HuH-7 (cell line): ENCODE measurements at places on chromosomes 2 and 18.

- DNase-seq, result no peak
Measured at GRCh38 chr18:70432804-70433400, 144.1 kb downstream of the SOCS6 start.

- no peak for DNase-seq
Measured at GRCh38 chr2:62409442-62409841, 96.6 kb downstream of the TMEM17 start.

GRCh38 chr2:233940376-233941276 is 23.5 kb downstream of the TRPM8 start:
- DNase-seq, result no peak

DNA sequence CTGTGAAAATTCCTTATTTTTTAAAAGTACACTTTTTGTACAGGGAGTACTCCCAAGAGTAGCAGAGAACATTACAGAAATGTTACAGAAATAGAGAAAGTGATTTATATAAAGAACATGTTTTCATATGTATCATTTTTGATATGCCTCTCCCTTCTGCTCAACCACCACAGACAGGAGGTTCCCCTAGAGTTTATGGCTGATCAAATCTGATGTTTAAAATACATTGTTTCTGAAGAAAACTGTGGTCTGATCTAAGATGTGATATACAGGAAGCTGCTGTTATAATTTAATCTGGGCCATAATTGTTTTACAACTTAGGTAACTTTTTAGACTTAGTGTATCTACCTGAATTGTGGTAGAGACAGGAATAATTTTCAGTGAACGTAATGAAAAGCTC is 37.0 kb downstream of the STAT4 start:
- DNase-seq, result no peak

GRCh38 chr2:35462226-35462998 is 893.2 kb upstream of the CRIM1 start:
- DNase-seq, result no peak

- no peak for DNase-seq
Measured at GRCh38 chr2:138536302-138536701, 34.7 kb downstream of the SPOPL start.

DNA sequence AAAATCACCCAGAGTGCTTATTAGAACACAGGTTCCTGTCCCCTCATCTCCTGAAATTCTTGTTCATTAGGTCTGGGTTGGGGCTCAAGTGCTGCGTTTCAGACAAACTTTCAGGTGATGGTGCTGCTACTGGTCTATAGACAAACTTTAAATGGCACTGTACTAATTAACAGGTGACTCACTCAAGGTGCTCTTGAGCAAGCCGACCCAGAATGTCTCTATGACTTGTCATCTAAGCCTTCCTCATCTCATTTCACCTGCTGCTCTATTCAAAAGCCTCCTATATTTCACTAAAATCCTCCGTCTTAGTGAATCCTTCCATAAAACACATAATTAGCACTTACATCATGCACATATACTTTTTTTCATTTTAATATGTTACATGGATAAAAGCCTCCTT is 29.9 kb upstream of the STK39 start:
- DNase-seq, result no peak

DNA sequence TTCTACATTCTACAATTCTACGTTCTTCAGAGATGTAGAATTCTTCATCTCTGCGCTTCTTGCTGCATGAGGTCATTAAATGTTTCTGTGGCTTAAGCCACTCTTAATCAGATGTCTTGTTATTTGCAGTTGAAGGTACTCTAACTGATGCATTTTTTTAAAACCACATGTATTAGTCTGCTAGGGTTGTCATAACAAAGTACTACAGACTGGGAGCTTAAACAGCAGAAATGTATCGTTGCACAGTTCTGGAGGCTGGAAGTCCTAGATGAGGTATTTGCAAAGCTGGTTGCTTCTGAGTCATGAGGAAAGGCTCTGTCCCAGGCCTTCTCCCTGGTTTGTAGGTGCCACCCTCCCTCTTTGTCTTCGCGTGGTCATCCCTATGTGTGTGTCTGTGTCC is 176.3 kb upstream of the GLI2 start:
- DNase-seq, result no peak

- DNase-seq, result no peak
Measured at GRCh38 chr2:95354469-95354901, 48.0 kb upstream of the FAHD2A start.

- no peak for DNase-seq
Measured at GRCh38 chr18:3442919-3443318, 7.1 kb upstream of the TGIF1 start.

GRCh38 chr2:99863236-99863902 is 279.0 kb downstream of the AFF3 start:
- no peak for DNase-seq

DNA sequence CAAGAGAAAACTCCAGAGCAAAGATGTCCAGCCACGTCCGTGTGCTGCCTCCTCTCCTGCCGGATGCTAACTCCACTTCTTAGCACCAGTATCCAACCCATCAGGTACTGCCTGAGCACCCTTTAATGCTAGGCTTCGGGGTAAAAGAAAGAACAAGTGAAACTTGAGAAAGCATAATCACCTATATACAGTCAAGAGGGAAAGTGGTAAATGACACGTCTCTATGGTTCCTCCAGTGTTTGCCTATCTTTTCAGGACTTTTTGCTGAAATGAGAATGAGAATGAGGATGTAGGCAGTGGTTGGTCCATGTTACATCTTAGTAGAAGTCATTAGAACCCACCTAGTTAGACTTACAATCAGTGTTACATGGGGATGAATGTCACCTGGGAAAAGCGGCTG is 47.9 kb downstream of the EPHA4 start:
- DNase-seq, result no peak

DNA sequence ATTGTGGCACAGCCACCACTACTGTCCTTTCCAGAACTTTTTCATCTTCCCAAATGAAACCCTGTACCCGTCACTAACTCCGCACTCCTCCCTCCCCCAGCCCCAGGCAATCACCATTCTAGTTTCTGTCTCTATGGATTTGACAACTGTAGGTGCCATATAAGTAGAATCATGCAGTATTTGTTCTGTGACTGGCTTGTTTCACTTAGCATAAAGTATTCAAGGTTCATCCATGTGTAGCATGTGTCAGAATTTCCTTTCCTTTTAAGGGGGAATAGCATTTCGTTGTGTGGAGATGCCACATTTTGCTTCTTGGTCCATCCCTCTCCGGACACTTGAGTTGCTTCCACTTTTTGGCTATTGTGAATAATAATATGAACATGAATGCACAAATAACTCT is 842 bp upstream of the CKAP2L start:
- DNase-seq, result no peak

GRCh38 chr2:34229998-34230397 is 630.9 kb upstream of the FAM98A start:
- no peak for DNase-seq

GRCh38 chr2:178909507-178909906 is 102.3 kb upstream of the TTN start:
- DNase-seq, result no peak

DNA sequence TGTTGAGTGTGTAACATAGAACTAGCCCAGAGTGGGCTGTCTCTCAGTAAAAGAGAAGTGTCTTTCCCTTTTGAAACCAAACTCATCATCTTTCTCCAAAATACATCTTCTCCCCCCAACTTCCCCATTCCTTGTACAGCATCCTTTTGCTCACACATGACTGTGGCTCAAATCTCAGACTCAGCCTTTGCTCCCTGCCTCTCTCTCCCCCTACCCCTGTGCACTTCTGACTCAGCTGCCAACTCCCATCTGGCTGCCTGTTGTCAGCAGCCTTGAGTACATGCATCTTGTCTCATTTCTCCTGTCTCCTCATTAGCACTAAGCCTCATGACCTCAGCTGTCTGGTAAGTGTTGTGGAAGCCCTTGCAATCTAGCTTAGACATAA is 18.1 kb upstream of the MGAT4A start:
- DNase-seq, result no peak

GRCh38 chr18:26865557-26865956 is at the start of gene AQP4:
TSS of gene AQP4 (minus strand) at chr18:26865707. CDS start at chr18:26865689, 18 bp downstream.
- DNase-seq, result no peak

- DNase-seq, result no peak
Measured at GRCh38 chr2:70977605-70978205, 725 bp upstream of the ANKRD53 start.

- DNase-seq, result no peak
Measured at GRCh38 chr18:76251691-76252090, 243.4 kb downstream of the ZNF516 start.

GRCh38 chr2:230520875-230521155 is 104.8 kb downstream of the SP100 start:
- no peak for DNase-seq

DNA sequence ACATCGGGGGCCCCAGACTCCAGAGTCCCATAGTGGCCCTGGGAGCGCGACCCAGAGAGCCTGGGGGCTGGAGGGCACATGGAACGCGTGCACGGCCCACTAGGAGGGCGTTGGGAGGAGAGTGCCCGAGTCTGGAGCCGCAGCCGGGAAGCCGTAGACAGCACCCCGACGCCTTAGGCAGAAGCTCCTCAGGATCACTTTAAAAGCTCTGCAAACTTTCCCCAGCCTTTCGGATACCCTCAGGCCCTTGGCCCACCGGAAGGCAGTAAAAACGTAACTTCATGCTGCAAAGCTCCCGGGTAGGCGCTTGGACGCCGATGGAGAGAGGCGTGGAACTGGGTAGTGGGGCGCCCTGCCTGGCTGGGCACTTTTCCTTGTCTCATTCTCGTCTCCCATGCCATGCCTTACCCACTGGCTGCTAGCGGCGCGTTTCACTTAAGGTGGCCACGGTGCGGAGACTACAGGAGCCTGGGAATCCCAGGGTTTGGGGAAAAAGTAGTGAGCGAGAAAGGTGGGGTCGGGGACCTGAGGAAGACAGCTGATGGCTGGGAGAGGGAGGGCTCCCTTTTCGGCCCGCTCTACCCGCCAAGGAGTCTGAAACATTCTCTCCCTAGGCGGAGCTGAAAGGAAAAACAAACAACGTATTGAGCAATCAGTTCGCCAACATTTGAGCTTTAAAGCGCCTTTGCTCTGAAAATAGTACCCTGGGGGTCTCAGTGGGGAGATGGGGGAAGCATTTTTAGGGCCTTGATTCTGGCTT is 141.8 kb downstream of the MEIS1 start:
- DNase-seq, result peak; percentile 59

DNA sequence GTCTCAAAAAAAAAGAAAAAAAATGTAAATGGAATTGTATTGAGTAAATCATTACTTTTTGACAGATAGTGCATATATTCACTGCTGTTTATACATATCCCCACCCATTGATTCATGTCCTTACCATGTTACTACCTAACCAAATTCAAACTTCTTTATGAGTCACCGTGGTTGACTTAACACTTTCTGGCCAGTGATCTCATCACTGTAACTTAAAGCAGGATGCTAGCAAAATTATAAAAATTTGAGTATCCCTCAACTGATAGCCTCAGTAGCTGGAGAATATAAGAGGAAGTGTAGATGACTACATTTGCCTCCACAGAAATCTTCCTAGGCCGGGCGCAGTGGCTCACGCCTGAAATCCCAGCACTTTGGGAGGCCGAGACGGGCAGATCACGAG is 13.4 kb downstream of the CNOT9 start:
- DNase-seq, result no peak

- no peak for DNase-seq
Measured at GRCh38 chr2:165587335-165587938, 117.9 kb downstream of the CSRNP3 start.

- no peak for DNase-seq
Measured at GRCh38 chr18:22224339-22224738, 55.0 kb downstream of the GATA6 start.

DNA sequence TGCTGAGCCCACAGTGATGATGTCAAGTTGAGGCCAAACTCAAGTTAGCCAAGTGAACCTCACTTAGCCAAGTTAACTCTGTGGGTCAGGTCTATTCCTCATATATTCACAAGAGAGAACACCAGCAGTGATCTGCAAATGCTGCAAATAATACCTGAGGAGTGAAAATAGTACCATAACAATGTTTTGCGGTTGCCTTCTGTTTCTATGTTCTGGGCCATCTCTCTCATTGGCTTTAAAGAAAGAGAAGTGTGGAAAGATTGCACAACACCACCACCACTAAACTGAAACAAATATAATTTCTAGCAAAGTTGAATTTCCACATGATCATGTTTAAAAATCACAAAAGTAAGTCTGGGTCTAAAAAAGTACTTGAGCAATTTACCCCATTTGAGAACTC is 211.1 kb upstream of the GALNT5 start:
- no peak for DNase-seq

DNA sequence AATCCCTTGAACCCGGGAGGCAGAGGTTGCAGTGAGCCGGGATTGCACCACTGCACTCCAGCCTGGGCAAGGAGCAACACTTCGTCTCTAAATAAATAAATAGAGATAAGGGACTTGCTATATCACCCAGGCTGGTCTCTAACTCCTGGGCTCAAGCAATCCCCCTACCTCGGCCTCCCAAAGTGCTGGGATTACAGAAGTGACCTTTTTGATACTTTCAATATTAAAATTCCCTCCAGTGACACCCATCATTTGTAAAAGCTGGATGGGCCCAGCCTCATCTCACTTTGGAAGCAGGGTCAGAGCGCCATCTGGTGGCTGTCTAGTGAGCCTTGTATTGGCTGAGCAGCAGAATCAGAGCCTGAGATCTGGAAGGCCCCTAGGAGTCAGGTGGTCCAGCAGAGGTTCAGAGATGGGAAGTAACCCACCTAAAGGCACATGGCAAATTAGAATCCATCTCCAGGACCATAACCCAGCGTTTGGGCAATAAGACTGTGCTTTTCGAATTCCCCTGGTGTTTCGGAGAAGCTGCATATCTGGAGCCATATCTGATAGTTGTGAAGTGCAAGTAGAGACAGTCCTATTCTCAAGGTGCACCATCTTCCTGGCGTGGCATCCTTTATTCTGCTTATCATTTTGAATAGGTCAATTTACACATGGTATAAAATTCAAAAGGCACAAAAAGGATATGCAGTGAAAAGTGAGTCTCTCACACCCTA is 18.3 kb upstream of the SLC35F6 start:
- DNase-seq, result peak; percentile 63

DNA sequence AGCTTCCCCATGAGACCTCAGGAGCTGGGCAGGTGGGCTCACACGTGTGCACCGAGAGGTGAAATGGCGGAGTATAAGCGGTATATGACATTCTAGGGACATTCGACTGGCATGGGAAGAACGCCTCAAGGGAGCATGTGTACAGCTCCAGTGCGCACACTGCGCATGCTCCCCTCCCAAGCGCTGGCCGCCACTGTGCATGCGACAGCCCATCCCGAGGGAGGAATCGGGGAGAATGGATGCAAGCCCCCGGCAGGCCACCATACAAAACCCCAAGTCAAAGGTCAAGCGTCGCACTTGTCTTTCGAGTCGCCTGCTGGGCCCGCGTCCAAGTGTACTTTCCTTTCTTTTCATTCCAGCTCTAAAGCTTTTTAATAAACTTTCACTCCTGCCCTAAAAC is 103.4 kb upstream of the ODC1 start:
- DNase-seq, result no peak

- no peak for DNase-seq
Measured at GRCh38 chr2:231554748-231555545, 24.7 kb upstream of the NMUR1 start.

- DNase-seq, result no peak
Measured at GRCh38 chr2:222701233-222701632, 29.8 kb downstream of the MOGAT1 start.

- no peak for DNase-seq
Measured at GRCh38 chr2:3294069-3294468, 83.5 kb downstream of the EIPR1 start.

- DNase-seq, result no peak
Measured at GRCh38 chr2:216959433-216959832, 99.6 kb upstream of the TNP1 start.
